Foreskin fibroblast (primary cell): ENCODE measurements at places on chromosomes 13 and 19.

DNA sequence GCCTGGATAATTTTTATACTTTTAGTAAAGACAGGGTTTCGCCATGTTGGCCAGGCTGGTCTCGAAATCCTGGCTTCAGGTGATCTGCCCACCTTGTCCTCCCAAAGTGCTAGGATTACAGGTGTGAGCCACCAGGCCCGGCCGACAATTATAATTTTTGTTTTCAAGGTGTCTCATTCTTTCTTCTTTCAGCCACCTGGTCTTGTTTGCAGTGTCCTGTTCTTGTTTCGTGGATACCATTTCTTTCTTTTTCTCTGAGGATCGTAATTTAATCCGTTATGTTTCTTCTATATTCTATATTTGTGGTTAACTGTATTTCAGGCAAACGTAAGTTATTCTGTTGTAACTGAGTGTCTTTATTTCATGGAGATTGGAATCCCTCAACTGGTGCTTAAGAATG, 15.7 kb downstream of the TIMM13 start:
- DNase-seq = no peak

- no peak for DNase-seq
Observed at GRCh38 chr13:31774186-31774750, 34.9 kb downstream of the RXFP2 start.

DNA sequence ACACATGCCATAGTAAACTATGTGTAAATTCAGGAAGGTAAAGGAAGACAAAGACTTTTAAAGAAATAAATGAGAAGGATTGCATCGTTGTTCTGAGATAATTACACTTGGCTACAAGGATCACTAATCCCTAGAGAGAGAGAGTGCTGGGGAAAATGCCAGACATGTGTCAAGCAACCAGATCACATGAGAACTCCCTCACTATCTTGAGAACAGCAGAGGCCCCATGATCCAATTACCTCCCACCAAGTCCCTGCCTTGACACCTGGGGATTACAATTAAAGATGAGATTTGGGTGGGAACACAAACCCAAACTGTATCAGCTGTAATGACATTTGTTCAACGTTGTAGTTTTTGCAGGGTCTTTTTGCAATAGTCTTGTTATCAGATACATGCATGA, 1600.9 kb upstream of the MIR17HG start:
- no peak for DNase-seq

DNA sequence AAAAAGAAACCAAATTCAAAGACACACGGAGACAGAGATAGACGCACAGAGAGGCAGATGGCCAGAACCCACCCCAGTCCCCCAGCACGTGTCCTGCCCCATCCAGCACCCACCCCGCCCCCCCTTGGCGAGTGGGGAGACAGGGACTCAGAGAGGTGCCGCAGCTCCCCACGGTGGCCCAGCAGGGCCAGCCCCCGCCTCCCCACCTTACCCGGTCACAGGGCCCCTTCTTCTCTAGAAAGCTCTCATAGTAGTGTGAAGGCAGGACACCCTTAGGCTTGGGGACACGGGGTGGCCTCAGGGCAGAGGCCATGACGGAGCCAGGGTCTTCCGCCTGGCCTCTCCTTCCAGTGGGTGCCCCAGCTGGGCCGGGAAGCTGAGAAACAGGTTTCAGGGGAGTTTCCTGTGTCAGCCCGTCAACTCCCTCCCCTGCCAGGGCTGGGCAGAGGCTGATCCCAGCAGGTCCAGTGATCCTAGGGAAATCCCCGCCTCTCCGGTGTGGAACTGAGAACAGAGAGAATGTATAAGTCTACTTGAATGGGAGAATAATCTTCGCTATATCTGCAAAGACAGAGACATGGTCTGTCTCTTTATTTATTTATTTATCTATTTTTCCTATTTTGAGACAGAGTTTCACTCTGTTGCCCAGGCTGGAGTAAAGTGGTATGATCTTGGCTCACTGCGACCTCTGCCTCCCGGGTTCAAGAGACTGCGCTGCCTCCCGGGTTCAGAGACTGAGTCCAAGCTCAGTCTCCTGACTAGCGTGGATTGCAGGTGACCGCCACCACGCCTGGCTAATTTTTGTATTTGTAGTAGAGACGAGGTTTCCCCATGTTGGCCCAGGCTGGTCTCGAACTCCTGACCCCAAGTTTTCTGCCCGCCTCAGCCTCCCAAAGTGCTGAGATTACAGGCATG, at the start of gene STAP2:
Gene STAP2, minus strand, starts transcription at position 387 of the 915 bp plus-strand sequence. Its CDS starts 74 bp downstream, at position 313.
- peak; percentile 21 for DNase-seq

- DNase-seq = peak; percentile 15
Observed at GRCh38 chr19:3210347-3211017, 14.0 kb upstream of the CELF5 start.

- DNase-seq = no peak
Observed at GRCh38 chr13:95650696-95651095, 6.2 kb upstream of the DZIP1 start.

GRCh38 chr13:25901460-25902376, 150.1 kb downstream of the SHISA2 start:
- DNase-seq = no peak

GRCh38 chr13:27660511-27660910, 38.8 kb downstream of the POLR1D start:
- DNase-seq = no peak

DNA sequence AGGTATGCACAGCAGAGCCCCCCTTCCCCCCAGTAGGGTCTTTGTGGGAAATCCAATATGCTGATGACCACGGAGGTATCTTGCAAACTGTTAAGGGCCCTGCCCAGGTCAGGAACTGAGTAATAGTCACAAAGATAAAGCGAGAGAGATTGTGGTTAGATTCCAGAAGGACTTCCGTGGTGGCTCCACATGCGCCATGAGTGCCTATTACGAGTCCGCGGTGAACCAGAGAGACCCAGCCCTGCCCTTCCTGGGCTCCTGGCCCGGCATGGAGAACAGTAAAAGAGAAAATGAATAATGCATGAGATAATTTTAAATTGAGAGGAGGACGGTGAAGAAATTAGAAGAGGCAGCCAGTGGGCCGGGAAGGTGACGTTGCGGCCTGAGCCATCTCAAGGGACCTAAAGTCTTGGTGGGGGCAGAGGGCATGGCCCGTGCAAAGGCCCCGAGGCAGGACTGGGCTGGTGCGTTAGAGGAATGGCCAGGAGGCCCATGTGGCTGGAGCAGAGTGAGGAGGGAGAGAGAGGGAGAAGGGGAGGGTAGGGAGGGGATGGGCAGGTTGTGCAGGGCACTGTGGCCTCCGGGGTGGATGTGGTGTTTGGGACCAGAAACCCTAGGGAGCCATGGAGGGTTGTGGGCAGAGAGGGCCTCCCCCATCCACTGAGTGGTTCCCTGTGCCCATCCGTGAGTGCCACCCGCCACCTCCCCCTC, 46.6 kb upstream of the NFIC start:
- DNase-seq = no peak

- peak; percentile 6 for DNase-seq
Observed at GRCh38 chr13:112330479-112331381, 45.4 kb upstream of the SPACA7 start.

- no peak for DNase-seq
Observed at GRCh38 chr19:54440641-54441040, 8.4 kb upstream of the LENG8 start.

- peak; percentile 46 for DNase-seq
Observed at GRCh38 chr19:16445238-16446107, 26.3 kb downstream of the EPS15L1 start.

DNA sequence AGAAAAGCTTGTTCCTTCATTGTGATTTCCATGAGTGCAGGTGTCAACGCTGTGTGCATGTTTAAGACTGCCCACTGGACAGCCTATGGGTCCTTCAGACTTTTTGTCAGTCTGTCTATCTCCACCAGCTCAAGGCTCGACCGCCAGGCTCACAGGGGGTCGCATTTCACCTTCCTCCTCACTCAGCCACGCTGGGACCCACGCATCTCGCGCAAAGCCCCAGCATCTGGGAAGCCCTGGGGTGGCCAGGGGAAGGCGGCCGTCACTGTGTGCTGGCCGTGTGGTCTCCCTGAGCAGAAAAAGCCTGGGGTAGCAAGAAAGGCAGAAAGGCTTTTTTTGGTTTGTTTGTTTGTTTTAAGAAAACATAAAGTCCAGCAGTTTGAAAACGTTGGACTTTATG, 48.5 kb downstream of the KLF2 start:
- no peak for DNase-seq

GRCh38 chr13:41547251-41548000, 90.1 kb downstream of the RGCC start:
- no peak for DNase-seq

DNA sequence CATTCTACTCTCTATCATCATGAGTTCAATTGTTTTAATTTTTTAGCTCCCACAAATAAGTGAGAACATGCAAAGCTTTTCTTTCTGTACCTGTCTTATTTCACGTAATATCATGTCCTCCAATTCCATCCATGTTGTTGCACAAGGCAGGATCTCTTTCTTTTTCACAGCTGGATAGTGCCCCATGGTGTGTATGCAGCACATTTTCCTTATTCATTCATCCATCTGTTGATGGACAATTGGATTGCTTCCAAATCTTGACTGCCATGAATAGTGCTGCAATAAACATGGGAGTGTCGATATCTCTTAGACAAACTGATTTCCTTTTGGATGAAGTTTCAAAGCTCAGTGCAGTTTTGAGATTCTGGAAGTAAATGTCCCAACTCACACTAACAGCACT, 326.9 kb downstream of the FGF9 start:
- DNase-seq = no peak

- no peak for DNase-seq
Observed at GRCh38 chr19:42343344-42344110, 18.1 kb downstream of the MEGF8 start.

- no peak for DNase-seq
Observed at GRCh38 chr19:38148337-38148736, 75.7 kb downstream of the DPF1 start.

DNA sequence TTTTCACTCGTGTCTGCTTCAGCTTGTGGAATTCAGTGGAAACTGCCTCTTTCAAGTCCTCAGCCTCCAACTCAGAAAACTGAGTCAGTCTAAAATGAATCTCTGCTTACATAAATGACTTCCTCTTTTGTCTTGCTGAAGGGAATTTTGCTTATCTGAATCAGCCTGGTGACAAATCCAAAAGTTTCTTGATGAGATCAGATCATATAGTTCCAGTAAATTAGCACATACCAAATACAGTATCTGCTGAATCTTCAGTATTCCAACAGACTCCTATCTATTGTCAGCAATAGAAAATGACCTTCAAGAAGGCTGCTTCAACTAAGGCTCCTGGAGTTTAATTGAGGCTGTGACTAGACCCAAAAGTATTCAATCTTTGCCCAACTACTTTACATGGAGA, 290.0 kb downstream of the MZT1 start:
- peak; percentile 16 for DNase-seq

DNA sequence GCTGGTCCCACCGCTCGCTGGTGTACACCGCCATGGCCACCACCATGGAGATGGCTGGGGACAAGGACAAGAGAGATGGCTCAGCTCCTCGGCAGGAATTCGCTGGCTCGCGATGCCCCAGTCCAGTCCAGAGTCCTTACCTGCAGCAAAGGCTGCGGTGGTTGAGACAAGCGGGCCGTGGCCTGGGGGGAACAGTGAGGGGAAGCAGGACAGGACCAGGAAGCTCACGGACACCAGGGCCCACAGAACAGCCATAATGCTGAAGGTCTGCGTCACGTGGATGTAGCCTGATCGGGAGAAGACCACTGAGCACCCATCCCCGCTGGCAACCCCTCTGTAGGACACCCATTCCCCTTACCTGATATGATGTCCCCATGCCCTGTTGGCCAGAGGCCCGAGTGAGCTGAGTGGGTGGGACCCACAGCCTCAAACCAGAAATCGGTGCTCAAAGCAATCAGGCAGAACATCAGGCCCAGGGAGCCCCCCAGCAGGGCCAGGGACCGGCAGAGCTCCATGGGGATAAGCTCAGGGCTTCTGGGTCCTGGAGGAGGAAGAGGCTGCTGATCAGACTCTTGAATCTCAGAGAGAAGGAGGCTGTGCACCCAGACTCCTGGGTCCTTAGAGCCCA, 319 bp downstream of the NKG7 start:
- DNase-seq = no peak

DNA sequence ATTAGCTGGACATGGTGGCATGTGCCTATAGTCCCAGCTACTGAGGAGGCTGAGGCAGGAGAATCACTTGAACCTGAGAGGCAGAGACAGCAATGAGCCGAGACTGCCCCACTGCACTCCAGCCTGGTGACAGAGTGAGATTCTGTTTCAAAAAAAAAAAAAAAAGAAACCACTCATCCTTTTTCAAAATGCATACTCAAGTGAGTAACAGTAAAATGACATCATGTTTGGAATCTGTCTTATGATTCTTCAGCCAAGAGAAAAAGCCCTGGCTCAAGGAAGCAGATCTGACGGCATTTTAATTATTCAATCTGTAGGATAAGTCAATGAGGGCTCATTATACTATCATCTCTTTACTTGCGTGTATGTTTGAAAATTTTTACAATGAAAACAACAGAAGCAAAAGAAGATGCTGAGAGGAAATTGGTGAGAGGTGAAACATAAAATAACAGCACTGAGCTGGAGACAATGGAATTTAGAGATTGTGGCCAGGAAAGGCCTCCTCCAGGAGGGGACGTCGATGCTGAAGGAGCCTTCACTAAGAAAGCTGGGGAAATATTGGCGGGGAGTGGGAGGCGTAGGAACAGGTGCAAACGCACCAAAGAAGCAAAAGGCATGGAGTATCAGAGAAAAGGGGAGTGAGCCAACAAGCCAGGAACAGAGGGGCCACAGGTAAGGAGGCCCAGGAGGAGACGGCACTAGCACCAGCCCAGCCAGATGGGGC, 12.9 kb upstream of the CCNE1 start:
- no peak for DNase-seq

- no peak for DNase-seq
Observed at GRCh38 chr13:73401769-73402168, 343.0 kb downstream of the KLF5 start.

DNA sequence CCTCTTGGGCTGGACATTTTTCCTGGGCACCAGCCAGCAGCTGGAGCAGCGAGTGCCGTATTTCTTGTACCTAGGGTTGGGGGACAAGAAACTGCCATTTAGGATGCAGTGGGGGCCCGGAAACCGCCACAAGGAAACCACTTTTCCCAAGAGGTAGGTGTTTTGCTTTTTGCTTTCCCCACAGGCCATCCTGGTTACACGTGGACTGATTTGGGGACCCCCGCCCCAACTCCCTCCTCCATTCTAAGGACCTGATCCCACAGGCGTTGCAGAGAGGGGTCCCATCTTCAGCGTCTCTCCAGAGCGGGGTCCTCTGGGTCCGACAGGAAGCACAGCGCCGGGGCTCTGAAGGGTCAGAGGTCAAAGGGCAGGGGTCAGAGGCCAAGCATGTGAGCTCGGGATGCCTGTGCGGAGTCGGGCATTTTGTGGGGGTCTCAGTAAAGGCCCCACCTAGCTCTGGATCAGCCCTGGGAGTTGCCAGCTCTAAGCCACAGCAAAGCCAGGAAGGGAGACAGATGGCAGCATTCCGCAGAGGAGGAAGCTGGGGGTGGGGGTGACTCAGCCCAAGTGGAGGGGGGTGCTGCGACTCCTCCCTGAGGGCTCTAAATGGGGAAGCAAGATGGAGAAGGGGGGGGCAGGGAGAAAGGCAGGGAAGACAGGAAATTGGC, 4.3 kb downstream of the ZGLP1 start:
- DNase-seq = peak; percentile 87

GRCh38 chr13:111046590-111047141, 68.4 kb upstream of the ARHGEF7 start:
- peak; percentile 66 for DNase-seq
